ENCODE measurements at places on chromosomes 6 and 20.

DNA sequence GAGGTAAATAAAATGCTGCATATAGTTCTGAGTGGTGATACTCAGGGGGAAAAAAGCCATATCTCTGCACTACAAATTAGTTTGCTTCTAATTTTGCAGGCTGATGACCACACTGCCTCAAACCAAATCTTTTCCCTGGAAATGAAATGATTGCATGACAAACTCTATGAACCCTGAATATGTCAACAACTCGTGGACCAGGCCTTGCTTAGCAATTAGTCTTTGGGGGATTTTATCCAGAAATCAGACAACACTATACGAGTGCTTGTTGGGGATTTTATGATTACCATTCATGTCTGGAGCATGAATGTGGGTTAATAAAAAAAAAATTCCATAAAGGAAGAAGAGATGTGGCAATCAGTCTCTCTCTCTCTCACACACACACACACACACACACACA, 42.0 kb downstream of the SOBP start:
- DNase-seq: no peak

GRCh38 chr6:63584566-63584965, 12.3 kb downstream of the LOC128125822 start:
- DNase-seq: no peak

DNA sequence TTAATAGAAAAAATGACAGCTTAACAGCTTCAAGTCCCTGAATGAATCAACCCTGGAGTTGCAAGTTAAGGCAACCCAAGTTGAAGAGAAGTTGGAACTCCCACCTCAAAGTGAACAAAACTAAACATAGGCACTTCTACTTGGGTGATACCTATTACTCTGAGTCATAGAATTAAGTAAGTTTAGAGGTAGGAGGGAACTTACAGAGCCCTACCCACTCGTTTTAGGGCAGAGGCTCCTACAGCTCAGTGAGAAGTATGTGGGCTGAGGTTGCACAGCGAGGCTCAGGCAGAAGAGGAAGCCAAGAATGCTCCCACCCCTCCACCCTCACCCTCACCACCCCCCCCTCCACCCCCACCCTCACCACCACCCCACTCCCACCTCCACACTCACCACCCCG, 42.2 kb downstream of the NFATC2 start:
- no peak for DNase-seq

GRCh38 chr6:41336824-41337223, 1.4 kb downstream of the NCR2 start:
- DNase-seq: no peak

GRCh38 chr6:169265486-169266131, 12.0 kb upstream of the THBS2 start:
- no peak for DNase-seq

- DNase-seq: no peak
Measured at GRCh38 chr20:36219671-36220220, 16.5 kb upstream of the AAR2 start.

GRCh38 chr6:107489636-107490565, at the start of gene SOBP:
Gene SOBP (plus strand): TSS chr6:107490117. CDS start chr6:107490617, 500 bp downstream.
- no peak for DNase-seq

- no peak for DNase-seq
Measured at GRCh38 chr20:3340443-3340842, 67.0 kb downstream of the DNAAF9 start.

DNA sequence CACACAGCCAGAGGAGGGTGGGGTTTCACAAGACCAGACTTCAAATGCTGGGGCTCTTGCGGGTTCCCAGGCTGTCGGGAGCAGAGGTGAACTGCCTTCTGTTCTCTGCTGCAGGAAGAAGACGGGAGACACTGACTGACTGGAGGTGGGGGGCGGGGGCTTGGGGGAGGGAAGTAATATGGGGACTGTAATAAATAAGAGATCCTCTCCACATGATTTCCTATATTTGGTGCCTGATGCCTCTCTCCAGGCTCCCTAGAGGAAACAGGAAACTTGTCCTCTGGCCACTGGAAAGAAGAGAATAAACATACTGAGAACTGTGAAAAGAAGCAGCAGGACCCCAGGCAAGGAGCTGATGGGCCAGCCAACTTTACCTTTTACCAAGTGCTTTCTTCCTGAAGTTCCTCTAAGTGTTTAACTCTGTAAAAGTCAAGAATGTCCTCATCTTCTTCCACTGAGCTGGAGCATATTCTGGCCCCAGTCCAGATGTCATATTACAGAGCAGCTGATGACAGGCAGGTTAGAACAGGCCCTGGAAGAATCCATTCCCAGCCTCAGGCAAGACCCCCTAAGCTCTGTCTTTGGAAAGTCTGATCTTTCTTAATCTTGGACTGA, 33.2 kb upstream of the ADGRF5 start:
- no peak for DNase-seq

- no peak for DNase-seq
Measured at GRCh38 chr20:19438488-19438887, 226.0 kb downstream of the SLC24A3 start.

DNA sequence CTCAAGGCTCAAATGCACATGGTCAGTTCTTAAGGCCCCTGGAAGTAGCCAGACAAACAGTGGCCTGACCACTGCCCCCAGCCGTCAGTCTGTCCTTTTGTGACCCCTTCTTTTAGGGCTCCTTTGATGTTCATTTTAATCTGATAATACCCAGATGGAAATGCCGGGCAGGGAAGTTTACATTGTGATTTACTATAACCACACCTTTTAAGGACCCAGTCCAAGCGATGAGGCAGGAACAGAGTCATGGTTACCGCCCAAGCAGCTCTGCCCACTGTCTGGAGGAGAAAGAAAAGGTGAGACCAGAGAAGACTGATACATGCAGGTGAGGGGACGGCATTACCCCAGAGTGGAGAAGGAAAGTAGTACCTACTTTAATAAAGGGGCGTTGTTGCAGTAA, 110.6 kb downstream of the PLEKHG1 start:
- DNase-seq: no peak

GRCh38 chr6:51893366-51893765, 194.0 kb downstream of the PKHD1 start:
- no peak for DNase-seq

DNA sequence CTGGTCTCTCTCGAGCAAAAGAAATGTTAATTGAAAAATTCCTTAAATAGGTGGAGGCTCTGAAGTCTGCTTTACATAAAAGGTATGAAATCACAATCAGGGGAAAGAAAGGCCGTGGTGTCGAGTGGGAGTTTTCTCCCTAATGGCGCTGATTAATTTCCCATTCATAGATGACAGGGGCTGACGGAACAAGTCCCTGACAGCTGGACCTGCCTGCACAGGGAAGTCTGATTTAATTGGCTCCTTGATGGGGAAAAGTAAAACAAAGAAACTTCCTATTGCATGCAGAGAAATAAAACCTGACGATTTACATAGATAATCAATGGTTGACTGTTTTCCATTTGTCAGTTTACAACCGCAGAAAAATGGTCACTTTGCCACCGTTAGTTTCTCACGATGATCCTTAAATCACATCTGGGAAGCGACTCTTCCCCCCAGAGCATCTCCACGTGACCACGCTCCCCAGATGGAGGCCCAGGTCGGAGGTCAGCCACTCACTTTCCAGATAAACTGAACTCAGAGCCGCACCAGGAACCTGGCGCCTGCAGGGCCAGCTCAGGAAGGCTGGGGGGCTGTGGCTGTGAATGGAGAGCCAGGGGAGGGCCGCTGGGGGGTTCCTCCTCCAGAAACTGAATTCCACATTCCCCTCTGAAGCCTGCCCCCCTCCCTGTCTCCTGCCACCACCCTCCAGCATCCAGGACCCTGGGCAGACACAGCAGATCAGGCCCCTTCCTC, 55.3 kb downstream of the DLL1 start:
- no peak for DNase-seq

GRCh38 chr6:150491811-150492172, 107.9 kb upstream of the PLEKHG1 start:
- no peak for DNase-seq

DNA sequence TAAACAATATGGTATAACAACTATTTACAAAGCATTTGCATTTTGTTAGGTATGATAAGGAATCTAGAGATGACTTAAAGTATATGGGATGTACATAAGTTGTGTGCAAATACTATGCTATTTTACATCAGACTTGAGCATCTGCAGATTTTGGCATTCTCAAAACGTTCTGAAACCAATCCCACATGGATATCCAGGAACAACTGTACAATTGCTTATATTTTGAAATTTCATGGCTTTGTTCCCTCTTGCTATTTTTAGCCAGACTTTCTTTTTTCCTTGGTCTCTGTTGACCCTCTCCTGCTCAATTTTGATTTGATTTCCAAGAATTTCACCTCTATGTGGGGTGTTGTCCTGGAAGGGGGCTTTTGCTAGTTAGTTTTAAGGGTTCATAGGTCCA, 32.9 kb upstream of the UST start:
- no peak for DNase-seq

DNA sequence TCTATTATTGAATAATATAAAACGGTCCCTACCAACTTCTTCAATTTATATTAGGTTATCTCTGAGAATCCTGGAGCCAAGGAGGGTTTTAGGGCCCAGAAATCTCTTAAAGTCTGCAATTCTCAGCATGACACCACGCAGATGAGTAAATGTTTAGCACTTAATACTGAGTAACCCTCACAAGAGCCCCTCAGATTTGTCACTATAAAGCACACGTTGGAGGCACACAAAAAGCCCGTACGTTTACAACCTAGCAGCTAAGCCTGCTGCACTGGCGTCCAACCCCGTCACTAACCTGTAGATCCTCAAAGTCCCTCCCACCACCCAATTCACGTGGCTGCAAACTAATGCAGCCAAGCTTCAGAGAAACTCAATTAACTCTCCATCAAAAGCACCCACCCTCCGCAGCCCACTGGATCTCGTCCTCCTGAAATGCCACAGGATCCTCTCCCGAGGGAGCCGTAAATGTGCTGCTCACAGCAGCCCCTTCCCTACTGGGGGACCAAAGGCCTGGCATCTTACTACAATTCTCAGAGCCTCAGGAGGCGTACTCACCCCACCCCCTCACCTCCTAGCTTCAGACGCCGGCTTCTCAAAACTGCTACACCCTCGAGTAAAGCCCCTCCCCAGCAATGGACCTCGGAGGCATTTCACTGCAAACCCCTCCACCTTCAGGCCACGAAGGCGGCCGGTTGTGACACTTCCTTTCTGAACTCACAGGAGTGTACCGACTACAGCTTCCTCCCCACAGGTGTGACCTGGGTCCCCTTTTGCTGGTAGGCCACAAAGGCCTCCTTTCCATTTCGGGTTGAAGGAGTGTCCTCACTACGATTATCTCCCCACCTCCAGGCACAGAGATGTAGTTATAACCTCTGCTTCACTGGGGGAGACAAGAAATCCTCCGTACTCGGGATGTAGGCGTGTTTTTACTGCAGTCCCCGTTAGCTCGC, 909 bp downstream of the CPNE1 start:
- peak; percentile 17 for DNase-seq

- DNase-seq: no peak
Measured at GRCh38 chr20:46371656-46372055, 34.8 kb downstream of the ELMO2 start.

GRCh38 chr6:98834060-98835031, at the start of gene POU3F2:
Gene POU3F2 (plus strand): TSS chr6:98834574. CDS start chr6:98834874, 300 bp downstream.
- peak; percentile 60 for DNase-seq
